Stimulated activated CD4-positive, alpha-beta T cell treated with anti-CD3 and anti-CD28 coated beads, Interleukin-12 subunit alpha, Interleukin-12 subunit beta, amount 100 ng/mL, for 4 hours (primary cell): ENCODE measurements at places on chromosomes 4 and X.

DNA sequence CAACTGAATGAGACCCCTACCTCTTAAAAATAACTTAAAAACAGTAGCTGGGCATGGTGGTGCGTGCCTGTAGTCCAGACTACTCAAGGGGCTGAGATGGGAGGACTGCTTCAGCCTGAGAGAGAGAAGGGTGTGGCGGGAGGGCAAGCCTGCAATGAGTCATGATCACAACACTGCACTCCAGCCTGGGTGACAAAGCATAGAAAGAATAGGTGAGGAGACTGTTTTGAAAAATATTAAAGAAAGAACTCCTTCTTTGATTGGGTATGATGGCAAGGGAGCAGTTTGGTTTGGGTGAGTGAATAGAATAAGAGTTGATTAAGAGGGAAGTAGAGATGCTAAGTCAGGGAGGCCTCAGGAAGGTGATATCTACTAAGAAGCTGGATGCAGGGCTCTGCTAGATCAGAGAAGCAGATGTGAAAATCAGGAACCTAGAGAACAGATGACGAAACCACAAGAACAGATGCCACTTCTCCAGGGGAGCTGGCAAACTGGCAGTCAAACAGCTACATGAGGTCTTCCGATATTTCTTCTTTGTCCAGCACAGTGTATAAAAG lies 318.6 kb downstream of the OPHN1 start:
- DNase-seq, result no peak

DNA sequence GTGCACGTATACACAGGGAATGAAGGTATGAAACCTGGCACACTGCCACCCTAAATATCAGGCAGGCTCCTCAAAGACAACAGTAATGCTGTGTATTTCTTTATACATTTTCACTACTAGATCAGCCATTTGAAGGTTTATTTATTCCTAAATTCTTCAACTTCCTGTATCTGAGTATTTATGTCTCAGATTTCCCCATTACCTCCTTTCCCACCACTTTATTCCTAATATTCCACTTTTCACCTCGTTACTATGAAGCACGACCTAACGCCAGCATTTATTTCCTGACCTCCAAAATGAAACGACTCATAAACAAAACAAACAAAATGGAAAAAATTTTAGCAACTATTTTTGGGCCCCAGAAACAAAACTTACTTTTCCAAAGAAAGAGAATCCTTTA lies 69.6 kb downstream of the MAML3 start:
- no peak for DNase-seq

- no peak for DNase-seq
Observed at GRCh38 chr4:140904904-140905303, 148.7 kb upstream of the TBC1D9 start.

GRCh38 chr4:162239992-162240769 lies 76.4 kb upstream of the FSTL5 start:
- no peak for DNase-seq

- no peak for DNase-seq
Observed at GRCh38 chr4:17010426-17011087, 112.1 kb upstream of the LDB2 start.

DNA sequence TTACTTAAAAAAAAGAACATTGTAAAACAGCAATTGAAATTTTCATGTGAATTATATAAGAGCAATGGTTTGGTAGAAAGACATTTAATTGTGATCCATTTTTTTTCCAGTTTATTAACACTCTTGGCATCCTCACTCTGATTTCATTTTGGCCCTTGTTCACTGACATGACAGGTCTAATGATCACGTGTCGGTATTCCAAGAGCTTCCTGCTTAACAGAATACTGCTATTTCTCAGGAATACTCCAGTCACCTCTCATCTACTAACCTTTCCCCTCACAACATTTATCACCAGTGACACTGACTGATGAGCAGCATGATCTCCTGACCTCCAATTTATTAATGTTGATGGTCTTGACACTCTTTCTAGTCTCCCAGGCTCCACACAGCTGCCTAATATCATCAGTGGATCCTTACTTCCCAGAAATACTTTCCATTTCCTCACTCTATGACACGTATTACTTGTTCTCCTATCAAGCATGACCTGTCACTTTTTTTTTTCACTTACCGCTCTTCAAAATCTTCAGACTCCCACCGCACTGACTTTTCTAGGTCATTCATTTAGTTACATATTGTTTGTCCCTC lies 847.8 kb upstream of the SLIT2 start:
- DNase-seq, result no peak

GRCh38 chr4:2135083-2135482 lies 76.0 kb downstream of the NAT8L start:
- DNase-seq, result no peak

DNA sequence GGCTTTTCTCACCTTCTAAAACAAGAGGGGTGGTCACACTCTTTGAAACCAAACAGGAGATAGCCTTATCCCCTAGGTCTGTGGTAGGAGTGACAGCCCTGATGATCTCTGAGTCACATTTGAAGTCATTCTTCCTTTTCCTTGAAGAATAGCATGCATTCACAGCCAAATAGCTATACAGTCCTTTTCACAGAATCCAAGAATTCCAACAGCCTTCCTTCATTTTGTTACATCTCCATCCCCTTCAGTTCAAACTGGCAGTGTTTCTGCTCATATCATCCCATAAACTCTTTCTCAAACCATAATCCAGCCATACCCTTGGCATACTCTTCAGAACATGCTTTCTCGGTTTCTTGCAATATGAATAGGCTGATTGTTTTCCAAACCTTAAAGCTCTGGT lies 33.3 kb upstream of the TMEM184C start:
- no peak for DNase-seq

GRCh38 chr4:81609844-81610243 lies 138.1 kb upstream of the RASGEF1B start:
- DNase-seq, result no peak
